ENCODE measurements at places on chromosomes 2 and 18.

- H3K36me3 ChIP-seq, result no peaks in the 10 kb centered on the region
- no peak overlapping the region for H3K4me3 ChIP-seq
- no peak overlapping the region for H3K27ac ChIP-seq
- no peaks in the 10 kb centered on the region for H3K27me3 ChIP-seq
- DNase-seq, result peak; percentile 4
Measured at GRCh38 chr18:5457462-5457957, 86.3 kb downstream of the EPB41L3 start.

- H3K4me1 ChIP-seq, result peaks cover 3% of the 10 kb centered on the region
- no peaks in the 10 kb centered on the region for H3K36me3 ChIP-seq
- no peaks in the 10 kb centered on the region for H3K27me3 ChIP-seq
- no peak overlapping the region for H3K27ac ChIP-seq
Measured at GRCh38 chr2:159089543-159089942, 121.1 kb downstream of the TANC1 start.

GRCh38 chr2:85273738-85274731 is 53.8 kb downstream of the TGOLN2 start:
- DNase-seq, result peak; percentile 25
- no peaks in the 10 kb centered on the region for H3K36me3 ChIP-seq
- no peak overlapping the region for H3K4me3 ChIP-seq
- H3K27ac ChIP-seq, result no peak overlapping the region
- H3K27me3 ChIP-seq, result no peaks in the 10 kb centered on the region

- H3K27ac ChIP-seq, result no peak overlapping the region
- peaks cover 2% of the 10 kb centered on the region for H3K4me1 ChIP-seq
- no peak for DNase-seq
- no peaks in the 10 kb centered on the region for H3K36me3 ChIP-seq
Measured at GRCh38 chr2:153487448-153487847, 8.9 kb upstream of the RPRM start.

DNA sequence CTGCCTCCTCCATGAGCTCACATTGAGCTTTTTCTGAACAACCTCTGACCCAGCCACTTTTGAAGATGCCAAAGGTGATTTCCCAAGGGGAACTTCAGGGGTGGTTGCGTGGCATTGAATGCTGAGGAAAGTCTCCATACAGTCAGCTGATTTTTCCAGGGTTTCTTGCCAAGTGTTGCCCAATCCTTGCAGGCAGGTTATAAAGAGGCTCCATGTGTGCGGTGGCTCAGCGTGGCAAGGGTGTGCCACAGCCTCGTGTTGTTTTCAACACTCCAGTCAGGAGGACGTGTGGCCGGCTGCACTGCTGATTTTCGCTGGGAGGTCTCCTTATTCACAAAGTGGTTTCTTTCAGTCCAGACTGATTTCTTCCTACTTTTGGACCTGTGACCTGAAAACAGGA is 81.4 kb upstream of the GATA6 start:
- DNase-seq, result no peak
- H3K4me3 ChIP-seq, result no peak overlapping the region
- no peaks in the 10 kb centered on the region for H3K36me3 ChIP-seq
- H3K4me1 ChIP-seq, result peaks cover 7% of the 10 kb centered on the region
- no peak overlapping the region for H3K27ac ChIP-seq
- H3K27me3 ChIP-seq, result no peaks in the 10 kb centered on the region

DNA sequence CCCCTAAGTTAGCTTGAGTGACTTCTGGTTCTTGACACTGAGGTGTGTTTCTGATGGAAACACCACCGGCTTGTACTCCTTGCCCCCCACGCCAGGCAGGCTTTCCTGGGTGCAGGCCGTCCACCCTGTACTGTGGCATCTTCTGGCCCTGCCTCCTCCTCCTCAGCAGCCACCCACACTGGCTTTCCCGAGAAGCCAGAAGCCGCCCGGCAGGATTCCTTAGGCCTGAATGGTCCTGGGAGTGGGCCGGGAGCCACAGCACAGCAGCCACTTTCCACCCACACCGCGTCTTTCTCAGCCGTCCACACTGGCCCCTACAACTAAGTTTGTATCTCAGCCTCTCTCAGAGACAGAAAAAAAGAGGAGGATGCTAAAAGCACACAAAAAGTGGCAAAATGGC is 2.1 kb upstream of the HSBP1L1 start:
- no peaks in the 10 kb centered on the region for H3K36me3 ChIP-seq
- H3K27ac ChIP-seq, result no peak overlapping the region
- DNase-seq, result no peak
- peaks cover 5% of the 10 kb centered on the region for H3K4me1 ChIP-seq
- H3K27me3 ChIP-seq, result no peaks in the 10 kb centered on the region

GRCh38 chr18:75502286-75502685 is 74.8 kb upstream of the SMIM21 start:
- H3K36me3 ChIP-seq, result no peaks in the 10 kb centered on the region
- DNase-seq, result no peak
- no peak overlapping the region for H3K4me3 ChIP-seq
- H3K4me1 ChIP-seq, result no peaks in the 10 kb centered on the region
- H3K27me3 ChIP-seq, result no peaks in the 10 kb centered on the region

GRCh38 chr2:111519071-111519470 is 364.9 kb downstream of the ANAPC1 start:
- H3K4me1 ChIP-seq, result no peaks in the 10 kb centered on the region
- H3K27me3 ChIP-seq, result no peaks in the 10 kb centered on the region
- no peak for DNase-seq

DNA sequence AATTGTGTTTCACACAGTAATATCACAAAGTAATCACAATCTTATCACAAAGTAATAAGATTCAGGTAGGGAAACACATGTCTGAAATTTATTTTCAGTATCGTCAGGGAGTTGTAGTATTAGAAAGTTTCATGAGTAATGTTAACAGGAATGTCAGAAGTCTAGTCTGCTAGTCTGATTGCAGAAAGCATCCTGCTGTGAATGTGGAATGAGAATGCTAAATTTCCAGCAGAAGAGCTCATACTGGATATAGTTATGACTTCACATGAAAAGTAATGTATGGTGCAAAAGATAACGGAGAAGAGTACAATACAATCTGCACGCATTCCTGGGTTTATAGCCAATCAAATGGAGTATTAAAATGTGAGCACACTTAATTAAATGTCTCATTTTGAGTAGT is 494.7 kb upstream of the SETBP1 start:
- peak; percentile 65 for DNase-seq
- H3K27ac ChIP-seq, result no peak overlapping the region
- H3K36me3 ChIP-seq, result no peaks in the 10 kb centered on the region
- H3K27me3 ChIP-seq, result no peaks in the 10 kb centered on the region

DNA sequence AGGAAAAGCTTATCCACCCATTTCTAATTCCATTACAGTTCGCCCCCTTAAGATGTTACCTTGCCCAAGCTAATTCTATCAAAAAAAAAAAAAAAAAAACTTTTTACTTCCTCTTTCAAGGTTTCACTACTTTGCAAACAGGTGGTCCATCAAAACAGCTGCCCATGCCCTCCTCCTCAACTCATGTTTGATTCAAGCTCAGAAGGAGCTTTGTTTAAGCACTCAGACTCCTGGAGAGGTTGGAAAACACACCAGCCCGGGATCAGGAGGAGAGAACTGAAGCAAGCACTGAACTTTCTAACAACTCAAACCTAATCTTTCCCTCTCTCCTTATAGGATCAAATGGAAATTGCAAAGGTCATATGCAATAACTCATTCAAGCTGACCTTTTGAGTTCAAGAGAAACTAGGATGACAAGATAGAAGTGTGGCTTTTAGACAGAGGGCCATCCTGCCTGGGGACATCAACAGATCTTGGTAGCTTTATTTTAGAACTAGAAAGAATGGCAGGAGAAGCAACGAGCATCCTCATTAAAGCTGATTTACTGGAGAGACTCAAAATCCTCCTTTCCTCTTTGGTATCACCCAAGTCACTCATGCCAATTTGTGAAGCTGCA is 28.3 kb upstream of the FZD7 start:
- H3K27me3 ChIP-seq, result no peaks in the 10 kb centered on the region
- H3K4me1 ChIP-seq, result no peaks in the 10 kb centered on the region
- H3K4me3 ChIP-seq, result no peak overlapping the region
- H3K27ac ChIP-seq, result no peak overlapping the region

- no peak overlapping the region for H3K4me3 ChIP-seq
- no peaks in the 10 kb centered on the region for H3K4me1 ChIP-seq
- H3K27me3 ChIP-seq, result no peaks in the 10 kb centered on the region
- H3K36me3 ChIP-seq, result no peaks in the 10 kb centered on the region
- no peak for DNase-seq
Measured at GRCh38 chr2:165891943-165892342, 61.6 kb downstream of the TTC21B start.

DNA sequence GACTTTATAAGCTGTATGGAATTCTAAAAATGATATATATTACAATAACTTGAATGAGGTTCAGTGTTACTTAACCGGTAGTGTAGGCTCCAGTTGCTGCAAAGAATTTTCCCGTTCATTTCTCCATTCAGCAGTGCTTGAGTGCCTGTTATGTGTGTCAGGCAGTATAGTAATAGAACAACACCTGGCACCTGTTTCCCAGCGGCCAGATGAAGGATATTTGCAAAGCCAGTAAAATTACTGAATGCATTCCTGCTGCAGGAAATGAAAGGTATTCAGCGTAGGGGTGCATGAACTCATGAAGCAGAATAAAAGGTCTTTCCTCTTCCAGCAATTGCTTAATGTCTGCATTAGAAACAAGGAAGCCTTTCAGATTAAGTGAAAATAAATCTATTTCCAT is 18.8 kb downstream of the YPEL5 start:
- no peaks in the 10 kb centered on the region for H3K36me3 ChIP-seq
- H3K4me3 ChIP-seq, result no peak overlapping the region

- no peaks in the 10 kb centered on the region for H3K27me3 ChIP-seq
- no peak for DNase-seq
- H3K27ac ChIP-seq, result no peak overlapping the region
- no peak overlapping the region for H3K4me3 ChIP-seq
- no peaks in the 10 kb centered on the region for H3K36me3 ChIP-seq
- no peaks in the 10 kb centered on the region for H3K4me1 ChIP-seq
Measured at GRCh38 chr2:133061874-133062593, 392.0 kb upstream of the LYPD1 start.

- no peaks in the 10 kb centered on the region for H3K27me3 ChIP-seq
- no peak overlapping the region for H3K27ac ChIP-seq
- no peaks in the 10 kb centered on the region for H3K4me1 ChIP-seq
- no peak for DNase-seq
Measured at GRCh38 chr2:201007584-201007998, 44.1 kb upstream of the ORC2 start.

- no peak for DNase-seq
- no peak overlapping the region for H3K4me3 ChIP-seq
- no peaks in the 10 kb centered on the region for H3K27me3 ChIP-seq
Measured at GRCh38 chr2:69989441-69990105, 28.1 kb upstream of the ASPRV1 start.

DNA sequence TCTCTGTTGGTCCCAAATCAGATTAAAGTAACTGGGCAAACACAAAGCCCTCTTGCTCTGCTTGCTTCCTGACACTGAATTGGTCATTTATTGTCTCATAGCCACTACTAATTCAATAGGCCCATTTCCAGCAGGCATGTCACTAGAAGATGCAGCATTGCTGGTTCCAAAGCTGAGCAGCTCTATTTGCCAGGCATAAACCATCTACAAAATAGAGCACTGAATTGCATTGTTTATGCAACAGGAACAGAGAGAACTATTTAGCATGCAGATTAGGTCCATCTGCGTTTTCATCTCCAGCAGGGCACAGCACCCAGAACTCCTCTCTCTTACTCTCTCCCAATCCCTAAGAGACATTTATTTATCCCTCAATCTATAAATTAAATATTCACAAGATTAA is 227.6 kb downstream of the SUCLG1 start:
- no peak overlapping the region for H3K4me3 ChIP-seq
- no peaks in the 10 kb centered on the region for H3K4me1 ChIP-seq
- no peak for DNase-seq

DNA sequence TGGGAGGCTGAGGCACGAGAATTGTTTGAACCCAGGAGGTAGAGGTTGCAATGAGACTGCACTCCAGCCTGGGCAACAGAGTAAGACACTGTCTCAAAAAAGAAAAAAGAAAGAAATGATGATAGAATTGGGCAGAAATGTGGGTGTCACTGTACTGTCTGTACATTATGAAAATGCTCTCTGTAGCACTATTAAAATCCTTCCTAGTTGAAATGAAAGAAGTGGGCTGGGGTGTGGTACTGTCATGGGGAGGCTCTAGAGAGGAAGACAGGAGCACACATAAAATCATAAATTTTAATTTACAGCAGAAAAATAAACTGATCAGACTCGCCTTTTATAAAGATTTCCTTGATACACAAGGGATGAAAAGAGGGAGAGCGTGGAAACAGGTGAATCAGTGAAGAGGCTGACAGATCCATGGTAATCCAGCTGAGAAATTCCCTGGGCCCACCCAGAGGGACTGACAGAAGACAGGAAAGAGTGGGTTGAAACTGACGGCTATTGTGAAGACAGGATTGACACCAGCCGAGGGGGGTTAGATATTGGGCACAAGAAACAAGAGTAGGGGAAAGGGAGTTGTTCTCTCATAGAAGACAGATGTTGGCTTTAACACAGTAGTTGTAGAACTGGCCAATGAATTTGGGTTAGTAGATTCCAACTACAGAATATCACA is 96.4 kb upstream of the ATL2 start:
- no peaks in the 10 kb centered on the region for H3K36me3 ChIP-seq
- H3K27ac ChIP-seq, result no peak overlapping the region
- H3K4me3 ChIP-seq, result no peak overlapping the region
- H3K4me1 ChIP-seq, result no peaks in the 10 kb centered on the region

- peak overlapping the region; percentile 77 for H3K27ac ChIP-seq
- H3K4me3 ChIP-seq, result peak overlapping the region; percentile 100
- no peaks in the 10 kb centered on the region for H3K4me1 ChIP-seq
- peaks cover 13% of the 10 kb centered on the region for H3K36me3 ChIP-seq
- H3K27me3 ChIP-seq, result no peaks in the 10 kb centered on the region
Measured at GRCh38 chr2:38750011-38750890, 910 bp downstream of the SRSF7 start.
